ENCODE measurements at places on chromosomes 4 and X.

DNA sequence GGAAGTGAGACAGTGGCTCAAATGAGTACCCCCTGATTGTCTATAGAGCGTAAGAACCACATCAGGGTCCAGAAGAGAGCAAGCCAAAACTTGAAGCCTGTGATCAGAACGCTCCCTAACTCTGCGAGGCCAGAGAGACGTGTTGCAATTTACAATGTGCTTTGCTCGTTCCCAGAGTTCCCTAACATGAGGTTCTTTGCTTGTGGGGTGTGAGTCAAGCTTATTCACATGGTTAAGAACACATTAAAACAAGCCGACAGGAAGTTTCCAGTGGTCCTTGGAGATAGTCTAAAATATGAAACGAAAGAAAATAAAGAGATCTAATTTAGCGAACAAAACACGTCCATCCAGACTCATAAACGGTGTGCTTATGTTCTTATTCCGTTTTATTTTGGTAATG, 702.3 kb downstream of the TRIML1 start:
- no peak for DNase-seq

GRCh38 chrX:39749135-39749534, 348.6 kb downstream of the BCOR start:
- DNase-seq = no peak

DNA sequence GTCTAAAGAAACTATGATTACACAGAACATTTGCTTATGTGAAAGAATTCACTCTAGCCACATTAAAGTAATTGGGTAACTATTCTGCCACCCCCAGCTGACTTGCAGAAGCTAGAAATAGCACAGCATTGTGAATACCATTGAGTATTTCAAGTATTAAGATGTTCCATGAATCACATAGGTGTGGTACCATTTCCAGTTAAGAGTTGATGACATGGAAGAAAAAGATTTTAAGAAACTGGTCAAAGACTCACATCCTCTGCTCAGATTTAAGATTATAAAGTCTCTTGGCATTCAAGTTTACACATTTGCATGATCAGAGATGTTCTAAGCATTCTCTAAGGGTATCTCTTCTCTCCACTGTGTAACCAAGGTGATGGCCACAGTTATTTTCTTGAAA, 287.5 kb downstream of the CAMK2D start:
- DNase-seq = no peak

- DNase-seq = no peak
Observed at GRCh38 chrX:134416087-134416486, 43.9 kb upstream of the HPRT1 start.

GRCh38 chr4:166092797-166093290, 219.8 kb downstream of the TLL1 start:
- no peak for DNase-seq

DNA sequence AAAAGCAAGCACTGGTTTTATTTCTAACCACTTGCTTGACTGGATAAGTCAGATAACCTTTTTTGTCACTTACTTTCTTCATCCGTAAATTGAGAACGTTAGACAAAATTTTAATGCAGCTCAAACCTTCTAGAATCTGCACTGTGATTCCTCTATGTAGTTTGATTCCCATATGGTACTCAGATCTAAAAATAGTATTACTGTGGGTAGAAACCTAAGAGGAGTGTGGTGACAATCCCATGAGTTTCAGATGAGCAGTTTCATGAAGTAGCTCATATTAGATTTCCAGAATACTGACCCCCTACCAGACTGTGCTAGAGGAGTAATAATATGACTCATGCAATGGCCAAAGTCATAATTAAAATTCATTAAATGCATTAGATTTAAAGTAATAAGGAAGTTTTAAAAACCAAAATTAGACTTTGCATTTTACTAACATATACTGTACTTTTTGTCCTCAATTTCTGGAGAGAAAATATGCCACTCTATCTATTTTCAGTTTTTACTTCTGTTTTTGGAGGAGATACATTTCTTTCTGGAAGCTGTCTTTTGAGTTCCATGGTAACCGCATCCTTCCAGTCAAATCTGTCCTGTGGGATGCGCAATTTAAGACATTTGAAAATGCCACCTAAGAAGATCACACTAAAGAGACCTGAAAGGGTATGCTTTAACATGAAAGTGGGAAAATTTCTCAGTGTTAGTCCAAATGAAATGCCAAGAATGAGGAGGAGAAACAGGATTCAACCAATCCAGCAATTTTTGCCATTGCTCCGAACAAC, 64.1 kb upstream of the GPM6A start:
- DNase-seq = no peak

- DNase-seq = no peak
Observed at GRCh38 chr4:24164054-24164693, 274.3 kb upstream of the PPARGC1A start.

GRCh38 chr4:55385201-55385649, 10.5 kb upstream of the TMEM165 start:
- no peak for DNase-seq

DNA sequence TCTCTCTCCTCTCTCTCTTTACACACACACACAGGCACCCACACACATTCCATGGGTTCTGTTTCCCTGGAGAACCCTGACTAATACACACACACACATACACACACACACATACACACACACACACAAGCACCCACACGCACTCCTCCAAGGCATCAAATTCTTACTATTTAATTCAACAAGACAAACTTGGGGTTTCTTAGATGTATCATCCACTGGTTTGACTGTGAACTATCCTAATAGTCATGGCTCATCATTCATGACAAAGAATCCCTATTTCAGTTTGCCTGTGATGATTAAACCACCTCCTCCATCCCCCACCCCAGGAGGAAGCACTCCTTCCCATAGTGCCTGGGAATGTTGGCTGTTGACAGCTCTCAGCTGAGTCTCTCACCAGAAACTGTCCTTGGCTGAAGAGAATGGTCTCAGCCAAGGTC, 98.2 kb downstream of the USP46 start:
- no peak for DNase-seq

GRCh38 chr4:79181190-79181589, 144.7 kb downstream of the NAA11 start:
- DNase-seq = no peak

DNA sequence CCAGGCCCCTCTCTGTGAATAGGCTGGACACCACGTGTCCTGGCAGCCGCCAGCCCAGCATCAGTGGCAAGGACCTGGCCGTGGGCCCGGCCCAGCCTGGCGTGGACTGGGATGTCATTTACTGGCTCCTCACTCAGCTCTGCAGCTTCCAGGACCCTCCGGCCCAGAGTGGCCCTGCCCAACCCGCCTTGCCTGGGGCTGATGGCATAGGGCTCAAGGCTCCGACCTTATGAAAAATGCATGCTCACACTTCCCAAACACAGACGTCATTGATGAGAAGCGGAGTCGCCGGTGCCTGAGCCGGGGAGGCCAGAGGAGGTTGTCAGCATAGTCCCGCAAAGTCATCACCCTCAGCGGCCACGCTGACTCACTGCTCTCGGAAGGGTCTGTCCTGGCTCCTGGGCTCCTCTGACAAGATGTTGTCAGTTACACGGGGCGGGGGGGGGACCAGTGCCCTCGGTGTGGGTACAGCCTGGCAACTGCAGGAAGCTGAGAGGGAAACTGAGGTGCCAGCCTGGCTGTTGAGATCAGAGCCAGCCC, 14.3 kb downstream of the CFAP99 start:
- no peak for DNase-seq

- no peak for DNase-seq
Observed at GRCh38 chr4:139528377-139529005, 27.5 kb downstream of the SETD7 start.

DNA sequence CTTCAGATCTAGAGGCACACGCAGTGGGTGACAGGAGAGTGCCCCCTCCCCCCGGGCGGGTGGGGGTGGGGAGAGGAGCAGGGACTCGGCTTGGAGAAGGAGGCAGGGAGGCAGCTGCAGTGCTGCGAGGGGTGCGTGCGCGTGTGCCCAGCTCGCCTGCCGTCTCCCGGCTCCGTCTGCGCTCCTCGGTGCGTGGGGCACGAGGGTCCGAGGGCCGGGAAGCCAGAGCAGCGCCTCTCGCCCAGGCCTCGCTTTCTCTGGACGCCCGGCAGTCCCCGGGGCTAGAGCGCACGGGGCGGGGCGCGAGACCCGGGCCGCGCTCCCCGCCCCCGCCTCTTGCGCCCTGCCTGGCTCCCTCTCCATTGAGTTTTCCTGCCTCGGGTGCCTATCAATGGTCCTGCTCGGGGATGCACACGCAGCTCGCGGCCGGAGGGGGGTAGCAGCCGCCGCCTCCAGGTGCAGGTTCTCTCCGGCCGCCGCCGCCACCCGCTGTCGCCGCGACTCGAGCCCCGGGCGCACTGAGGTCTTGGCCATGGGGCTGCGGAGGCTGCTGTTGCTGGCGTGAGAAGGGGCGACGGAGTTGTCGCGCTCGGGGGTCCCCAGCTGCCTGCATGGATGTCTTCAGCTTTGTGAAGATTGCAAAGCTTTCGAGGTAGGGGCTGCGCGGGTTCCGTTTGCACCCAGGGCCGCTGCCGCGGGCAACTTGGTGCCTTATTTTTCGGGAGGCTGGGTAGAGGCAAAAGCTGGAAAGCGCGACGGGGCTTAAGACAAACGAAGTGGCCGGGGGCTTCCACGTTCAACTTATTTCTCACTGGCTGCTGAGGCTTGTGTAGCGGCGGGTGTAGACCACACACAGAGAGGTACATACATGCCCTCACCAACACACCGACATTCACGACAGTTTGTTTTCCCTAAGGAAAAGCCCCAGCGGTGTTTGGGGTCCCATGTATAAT, at the start of gene FRMPD4:
Gene FRMPD4, plus strand, starts transcription at position 113 of the 953 bp plus-strand sequence. Its CDS starts 499 bp downstream, at position 612.
- no peak for DNase-seq

- no peak for DNase-seq
Observed at GRCh38 chr4:188454575-188454974, 315.3 kb downstream of the TRIML1 start.

DNA sequence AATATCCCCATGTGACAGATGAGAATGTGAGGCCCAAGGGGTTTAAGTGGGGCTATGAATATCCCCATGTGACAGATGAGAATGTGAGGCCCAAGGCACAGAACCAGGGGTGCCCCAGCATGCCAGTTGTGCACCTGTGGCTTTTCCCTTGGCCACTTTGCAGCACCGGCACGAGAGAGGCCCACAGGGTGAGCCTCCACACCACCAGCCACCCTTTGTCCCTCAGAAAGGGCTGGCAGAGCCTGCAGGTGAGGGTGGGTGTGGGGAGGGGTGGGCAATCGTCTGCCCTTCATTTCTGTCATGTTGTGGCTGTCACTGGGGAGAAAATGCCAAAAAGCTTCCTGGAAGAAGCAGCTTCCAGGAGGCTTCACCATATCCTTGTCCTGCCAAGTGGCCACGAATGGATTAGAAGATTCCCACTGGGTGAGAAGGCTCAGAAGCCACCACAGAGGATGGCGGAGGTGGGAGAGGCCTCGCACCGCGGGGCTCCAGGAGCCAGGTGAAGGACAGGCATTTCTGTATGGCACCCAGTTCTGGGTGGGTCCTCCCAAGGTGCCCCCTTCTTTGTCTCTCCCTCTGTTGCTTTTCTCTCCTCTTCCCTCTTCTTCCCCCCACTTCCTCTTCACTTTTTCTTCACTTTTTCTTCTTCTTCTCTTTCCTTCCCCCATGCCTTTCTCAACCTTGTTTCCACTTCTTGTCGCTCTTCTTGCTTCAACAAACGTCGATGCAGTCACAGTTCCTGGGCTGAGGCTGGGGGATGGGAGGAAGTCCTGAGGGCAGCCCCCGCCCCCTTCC, 469 bp upstream of the GPR78 start:
- no peak for DNase-seq

Measured in breast epithelium (tissue), 4 donors.